ENCODE measurements at places on chromosomes 6 and 20.

- no peak for DNase-seq
Observed at GRCh38 chr6:28764014-28764723, 159.6 kb downstream of the TRIM27 start.

DNA sequence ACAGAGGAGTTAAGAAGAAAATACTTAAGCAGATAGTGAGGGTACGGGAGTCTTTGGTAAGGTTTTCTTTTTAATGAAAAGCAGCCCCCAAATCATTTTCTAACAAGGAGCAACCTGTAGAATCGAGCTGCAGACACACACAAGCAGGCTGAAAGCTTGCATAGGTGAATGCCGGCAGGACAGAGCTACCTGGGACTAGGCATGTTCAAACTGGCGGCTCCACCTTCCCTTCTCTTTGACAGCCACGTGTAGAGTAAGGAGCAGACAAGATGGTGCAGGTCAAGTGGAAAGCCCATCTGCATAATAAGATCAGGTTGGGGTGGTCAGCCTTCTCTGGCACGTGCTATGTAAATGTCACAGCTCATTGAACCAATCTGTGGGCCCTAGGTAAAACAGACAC, 1292.4 kb downstream of the EPHA7 start:
- DNase-seq: no peak

DNA sequence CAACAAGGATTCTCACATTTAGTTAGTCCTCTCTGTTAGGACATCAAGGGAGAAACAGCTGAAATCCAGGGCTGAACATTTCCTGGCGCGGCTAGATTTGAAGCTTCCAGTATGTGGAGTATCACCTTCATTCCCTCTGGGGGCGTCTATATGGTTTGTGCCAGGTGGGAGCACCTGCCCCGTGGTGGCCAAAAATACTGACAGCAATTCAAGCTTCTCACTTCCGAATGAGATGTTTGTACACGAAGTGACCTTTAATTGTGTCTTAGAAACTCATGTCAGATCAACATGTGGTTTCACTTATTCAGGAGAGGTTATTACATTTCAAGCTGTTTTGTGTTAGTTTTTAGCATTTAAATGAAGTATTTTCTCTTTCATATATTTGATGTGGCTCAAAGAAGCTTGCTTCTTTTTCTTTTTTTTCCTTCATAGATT, 67.3 kb upstream of the ZNF217 start:
- DNase-seq: no peak

DNA sequence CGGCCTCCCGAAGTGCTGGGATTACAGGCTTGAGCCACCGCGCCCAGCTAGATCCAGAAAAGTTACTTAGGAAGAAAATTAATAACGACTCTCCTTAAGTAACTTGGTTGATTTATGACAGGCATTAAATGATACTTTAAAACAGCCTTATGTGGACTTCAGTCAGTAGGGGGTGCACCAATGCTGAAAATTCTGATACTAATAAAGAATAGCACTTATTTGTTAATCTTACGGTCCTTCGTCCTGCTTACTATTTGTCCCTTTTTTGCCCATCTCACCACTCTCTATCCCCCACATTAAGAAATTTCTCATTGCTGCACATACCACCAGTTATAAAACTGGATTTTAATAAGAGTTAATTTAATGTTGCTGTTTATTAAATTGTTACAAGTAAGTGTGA, 12.7 kb upstream of the PRELID3B start:
- no peak for DNase-seq

DNA sequence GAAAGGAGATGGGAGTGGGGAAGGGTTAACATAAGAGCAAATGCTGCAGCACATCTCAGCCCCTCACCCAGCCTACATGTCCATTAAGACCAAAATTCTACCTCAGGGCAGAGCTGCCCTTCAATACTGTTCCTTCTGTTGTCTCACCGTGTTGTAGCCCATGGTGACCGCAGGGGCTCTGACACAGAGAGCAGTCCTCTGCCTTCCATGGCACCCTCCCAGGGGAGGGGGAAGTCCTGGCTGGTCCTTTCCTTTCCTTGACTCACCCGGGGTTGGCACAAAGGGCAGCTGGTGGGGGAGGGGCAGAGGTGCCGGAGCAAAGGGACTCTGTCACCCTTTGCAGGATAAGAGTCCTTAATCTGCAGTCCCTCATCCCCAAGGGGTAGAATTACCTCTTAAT, 15.2 kb downstream of the NKX2-2 start:
- no peak for DNase-seq
